ENCODE measurements at places on chromosomes 1 and 21.

- DNase-seq: no peak
Observed at GRCh38 chr21:44780767-44781459, 20.7 kb downstream of the UBE2G2 start.

- DNase-seq: no peak
Observed at GRCh38 chr1:240387051-240387450, 224.9 kb downstream of the GREM2 start.

DNA sequence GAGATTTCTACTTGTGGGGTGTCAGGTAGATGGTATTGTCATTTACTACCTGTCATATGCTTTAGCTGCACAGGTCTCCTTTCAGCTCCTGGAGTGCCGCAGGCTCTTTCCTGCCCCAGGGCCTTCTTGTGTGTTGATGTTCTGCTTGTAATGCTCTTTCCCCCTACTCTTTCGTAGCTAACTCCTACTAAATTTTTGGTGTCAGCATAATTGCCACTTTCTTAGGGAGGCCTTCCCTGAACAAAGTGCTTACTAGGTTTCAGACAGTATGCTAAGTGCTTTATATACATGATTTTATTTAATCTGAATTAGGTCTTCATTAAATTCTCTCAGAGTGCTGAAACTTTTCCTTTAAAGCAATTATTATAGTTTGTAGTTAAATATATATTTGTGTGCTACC, 4.8 kb upstream of the THEM4 start:
- no peak for DNase-seq

DNA sequence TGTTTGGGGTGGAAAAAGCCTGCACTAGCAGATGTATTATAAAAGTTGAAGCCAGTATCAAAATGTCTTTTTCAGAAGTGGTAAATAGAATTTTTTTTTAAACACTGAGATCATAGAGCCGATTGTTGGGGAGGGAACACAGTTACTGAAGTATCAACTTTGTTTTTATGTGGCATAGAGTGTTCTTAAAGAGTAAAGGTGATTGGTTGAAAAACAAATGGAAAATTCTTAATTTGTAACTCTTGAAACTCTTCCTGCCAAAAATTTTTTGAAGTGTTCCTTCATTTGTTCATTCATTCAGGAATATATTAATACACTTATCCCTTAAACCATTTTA, 83.3 kb downstream of the DISP1 start:
- DNase-seq: no peak

DNA sequence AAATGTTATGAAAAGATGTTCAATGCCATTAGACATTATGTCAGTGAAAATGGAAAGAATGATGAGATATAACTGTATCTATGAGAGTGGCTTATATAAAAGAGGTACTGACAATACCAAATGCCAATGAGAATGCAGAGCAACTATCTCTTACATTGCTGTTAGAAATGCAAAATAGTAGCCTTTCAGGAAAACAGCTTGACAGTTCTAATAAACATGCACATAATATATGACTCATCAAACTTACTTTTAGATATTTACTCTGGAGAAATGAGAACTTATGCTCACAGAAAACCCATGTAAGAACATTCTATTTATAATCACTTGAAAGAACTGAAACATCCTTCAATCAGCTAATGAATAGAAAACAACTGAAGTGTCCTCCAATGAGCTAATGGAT, 996.7 kb upstream of the ADGRL4 start:
- DNase-seq: no peak

GRCh38 chr1:67937651-67938050, 104.4 kb upstream of the GNG12 start:
- DNase-seq: no peak

All from left lung (tissue), 14 donors.